Fibroblast of pulmonary artery (primary cell): ENCODE measurements at places on chromosomes 6 and 20.

GRCh38 chr20:47061549-47061948 is 166.9 kb downstream of the EYA2 start:
- DNase-seq: no peak

DNA sequence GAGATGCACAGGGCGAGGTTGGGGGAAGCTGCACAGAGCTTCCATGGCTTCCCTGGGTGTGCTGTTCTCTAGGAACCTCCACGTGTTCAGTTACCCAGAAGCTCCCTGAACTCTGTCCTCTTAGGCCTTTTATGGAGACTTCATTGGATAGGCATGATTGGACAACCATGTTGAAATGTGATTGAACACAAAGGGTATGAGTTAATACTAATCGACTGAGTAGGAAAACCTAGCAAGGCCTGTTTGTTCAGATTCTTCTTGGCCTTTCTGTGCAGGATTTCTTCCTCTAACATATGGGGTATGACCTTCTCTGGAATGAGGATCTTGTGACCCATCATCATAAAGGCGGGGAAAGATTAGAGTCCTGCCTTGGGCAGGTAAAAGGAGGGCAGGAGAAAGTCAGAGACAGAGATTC is 70.7 kb upstream of the SMIM29 start:
- no peak for DNase-seq

GRCh38 chr6:97423190-97423589 is 140.2 kb upstream of the MMS22L start:
- DNase-seq: no peak

DNA sequence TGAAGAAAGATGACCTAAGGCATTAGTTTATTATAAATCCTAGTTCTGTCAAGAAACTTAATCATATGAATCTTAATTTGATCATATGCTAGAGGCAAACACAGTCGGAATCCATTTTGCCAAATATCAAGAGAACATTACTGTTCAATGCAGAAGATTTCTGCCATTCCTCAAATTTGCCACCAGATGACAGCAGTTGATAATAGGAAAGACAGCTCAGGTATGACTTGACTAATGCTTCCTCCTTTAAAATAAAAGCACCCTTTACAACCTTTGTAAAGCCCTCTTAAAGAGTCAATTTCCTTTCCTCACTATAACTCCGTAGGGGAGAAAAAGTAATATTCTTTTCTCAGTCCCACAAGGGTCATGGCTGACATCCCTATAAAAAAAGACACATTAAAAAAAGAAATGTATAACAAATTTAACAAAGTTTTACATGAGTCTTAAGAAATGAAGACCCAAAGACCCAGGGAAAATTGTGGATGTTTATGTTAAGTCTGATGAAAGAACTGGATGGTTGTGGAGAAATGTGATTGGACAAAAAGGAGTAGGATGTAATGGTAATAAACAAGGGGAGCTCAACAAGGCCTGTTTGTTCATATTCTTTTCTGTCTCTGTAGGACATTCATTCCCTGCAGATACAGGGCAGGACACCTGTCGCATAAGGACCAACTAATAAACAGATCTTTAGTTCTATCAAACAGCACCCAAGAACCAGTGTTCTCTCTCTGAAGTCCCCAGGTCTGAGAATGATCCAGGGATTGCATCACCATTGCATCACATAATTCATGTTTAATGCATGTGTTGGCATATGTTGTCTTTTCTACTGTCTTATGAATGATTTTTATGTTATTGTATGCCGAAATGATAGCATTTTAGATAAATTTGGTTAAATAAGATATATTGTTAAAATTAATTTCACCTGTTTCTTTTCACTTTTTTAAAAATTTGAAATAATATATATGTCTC is 23.0 kb upstream of the IL17A start:
- peak; percentile 19 for DNase-seq

- DNase-seq: no peak
Observed at GRCh38 chr6:3894590-3895311, 45.6 kb downstream of the FAM50B start.

DNA sequence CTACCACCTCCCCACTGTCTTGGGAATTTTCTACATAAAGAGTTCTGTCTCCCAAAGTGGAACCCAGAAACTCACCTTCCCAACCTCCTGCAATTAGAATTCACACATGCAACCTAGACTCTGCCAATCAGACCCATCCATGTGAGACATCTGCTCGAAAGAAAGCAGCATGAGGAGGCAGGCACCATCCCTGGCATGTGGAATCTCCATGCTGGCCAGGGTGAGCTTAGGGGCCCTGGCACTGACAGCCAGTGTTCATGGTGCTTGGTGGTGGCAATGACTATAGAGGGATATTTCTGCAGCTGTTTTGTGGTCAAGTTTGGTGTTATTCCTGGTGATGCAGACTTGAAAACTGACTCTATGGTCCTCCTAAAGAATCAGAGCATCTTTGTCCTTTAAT is 17.4 kb upstream of the FOXF2 start:
- no peak for DNase-seq

GRCh38 chr6:8342241-8342819 is 93.0 kb downstream of the SLC35B3 start:
- no peak for DNase-seq

- no peak for DNase-seq
Observed at GRCh38 chr6:50840112-50840810, 21.6 kb downstream of the TFAP2B start.

- no peak for DNase-seq
Observed at GRCh38 chr6:5302220-5302946, 41.1 kb downstream of the FARS2 start.

GRCh38 chr6:40359808-40360207 is 227.4 kb downstream of the LRFN2 start:
- no peak for DNase-seq

GRCh38 chr6:21769405-21769861 is 175.9 kb downstream of the SOX4 start:
- peak; percentile 98 for DNase-seq

DNA sequence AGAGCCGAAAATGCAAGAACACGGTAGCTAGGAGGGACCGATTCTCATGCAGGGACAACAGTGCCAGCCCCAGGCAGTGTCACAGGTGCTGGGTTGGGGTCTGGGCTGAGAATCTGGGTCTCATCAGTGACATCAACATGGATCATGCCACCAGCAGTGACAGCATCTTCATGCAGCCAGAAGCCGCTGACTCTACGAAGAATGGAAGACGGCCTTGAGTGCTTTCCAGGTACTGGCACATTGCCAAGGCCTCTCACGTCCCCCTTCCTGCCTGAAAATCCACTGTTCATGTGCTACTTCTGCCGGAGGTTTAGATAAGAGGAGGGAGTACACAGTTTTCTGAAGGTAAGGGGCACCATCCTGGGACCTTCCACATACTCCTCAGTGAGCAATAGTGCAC is 141.1 kb upstream of the FOXQ1 start:
- no peak for DNase-seq

- peak; percentile 4 for DNase-seq
Observed at GRCh38 chr6:8707956-8708772, 272.8 kb upstream of the SLC35B3 start.

GRCh38 chr20:4021906-4022305 is 6.5 kb upstream of the RNF24 start:
- peak; percentile 42 for DNase-seq

- DNase-seq: no peak
Observed at GRCh38 chr6:1486387-1486786, 97.0 kb downstream of the FOXF2 start.

DNA sequence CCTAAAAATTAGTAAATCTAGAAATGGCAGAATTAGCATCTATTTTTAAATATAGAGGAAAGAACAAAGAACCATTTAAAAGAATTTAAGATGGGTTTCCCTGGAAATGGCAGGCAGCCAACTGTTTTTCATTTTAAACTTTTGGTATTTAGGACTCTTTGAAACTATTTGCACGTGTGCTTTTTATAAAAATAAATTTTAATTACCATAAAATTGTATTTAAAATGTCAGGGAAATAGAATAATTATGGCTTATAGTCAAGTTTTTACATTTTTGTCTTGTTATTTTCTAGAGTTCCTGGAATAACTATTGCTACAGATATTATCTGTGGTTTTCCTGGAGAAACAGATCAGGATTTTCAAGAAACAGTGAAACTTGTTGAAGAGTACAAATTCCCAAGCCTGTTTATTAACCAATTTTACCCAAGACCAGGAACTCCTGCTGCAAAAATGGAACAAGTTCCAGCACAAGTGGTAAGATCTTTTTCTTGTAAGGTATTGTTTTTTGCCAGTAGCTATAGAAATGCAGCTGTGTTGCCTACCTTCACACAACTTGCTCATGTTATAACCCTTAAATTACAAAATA is 528.7 kb upstream of the SOX4 start:
- peak; percentile 66 for DNase-seq

DNA sequence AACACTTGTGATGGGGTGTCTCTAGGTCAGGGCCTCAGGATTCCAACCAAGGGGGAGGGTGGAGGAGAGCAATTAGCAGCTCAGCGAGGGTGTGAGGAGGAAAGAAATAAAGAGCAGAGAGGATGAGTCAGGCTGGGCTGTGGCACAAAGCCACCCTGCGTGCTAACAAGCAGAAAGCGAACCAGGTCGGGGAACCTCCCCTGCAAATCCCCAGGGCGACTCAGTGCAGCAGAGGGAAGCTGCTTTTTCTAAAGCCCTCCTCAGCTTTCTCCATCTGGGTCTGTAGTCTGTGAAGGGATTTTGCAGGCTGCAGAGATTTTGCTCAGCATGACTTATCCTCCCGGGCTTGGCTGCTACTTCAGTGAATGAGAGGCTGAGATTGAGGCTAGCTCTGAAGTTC is 6.6 kb upstream of the SPO11 start:
- DNase-seq: peak; percentile 5

GRCh38 chr20:10558635-10559187 is 115.1 kb downstream of the JAG1 start:
- DNase-seq: peak; percentile 95

DNA sequence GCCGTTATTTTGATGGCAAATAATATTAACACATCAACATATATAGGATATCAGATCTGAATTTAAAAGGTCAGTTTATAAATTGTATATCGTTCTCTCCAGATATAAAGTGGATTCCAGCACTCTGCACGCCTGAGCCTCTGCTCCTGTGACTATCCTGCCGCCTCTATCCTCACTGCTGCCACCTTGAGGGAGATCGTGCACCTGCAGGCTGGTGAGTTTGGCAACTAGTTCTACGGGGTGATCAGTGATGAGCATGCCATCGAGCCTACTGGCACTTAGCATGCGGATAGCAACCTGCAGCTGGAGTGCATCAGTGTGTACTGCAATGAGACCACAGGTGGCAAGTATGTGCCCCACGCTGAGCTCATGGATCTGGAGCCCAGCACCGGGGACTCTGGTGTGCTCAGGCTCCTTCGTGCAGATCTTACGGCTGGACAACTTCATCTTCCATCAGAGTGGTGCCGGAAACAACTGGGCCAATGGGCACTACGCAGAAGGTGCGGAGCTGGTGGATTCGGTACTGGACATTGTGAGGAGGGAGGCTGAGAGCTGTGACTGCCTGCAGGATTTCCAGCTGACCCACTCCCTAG is 84.9 kb downstream of the FBXO5 start:
- DNase-seq: peak; percentile 64

- peak; percentile 1 for DNase-seq
Observed at GRCh38 chr20:16701296-16701695, 28.5 kb upstream of the SNRPB2 start.

GRCh38 chr6:168248148-168248620 is 71.4 kb downstream of the DACT2 start:
- DNase-seq: no peak

DNA sequence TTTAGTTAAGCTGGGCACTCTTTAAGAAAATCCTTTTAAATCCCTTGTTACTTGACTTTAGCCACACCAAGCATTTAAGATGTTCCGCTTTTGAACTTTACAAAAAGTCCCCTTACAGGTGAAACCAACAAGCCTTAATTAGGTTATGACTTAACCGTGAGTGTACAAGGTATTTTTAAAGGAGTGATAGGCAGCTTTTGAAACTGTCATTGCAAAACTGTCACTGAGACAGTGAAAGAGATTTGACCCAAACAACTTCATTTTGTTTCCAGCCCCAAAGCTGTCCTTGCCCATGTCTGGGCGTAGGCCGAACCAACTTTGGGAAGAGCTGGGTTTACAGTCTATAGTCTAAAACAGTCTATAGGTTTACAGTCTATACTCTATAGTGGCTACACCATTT is 305.4 kb downstream of the FARS2 start:
- DNase-seq: no peak

DNA sequence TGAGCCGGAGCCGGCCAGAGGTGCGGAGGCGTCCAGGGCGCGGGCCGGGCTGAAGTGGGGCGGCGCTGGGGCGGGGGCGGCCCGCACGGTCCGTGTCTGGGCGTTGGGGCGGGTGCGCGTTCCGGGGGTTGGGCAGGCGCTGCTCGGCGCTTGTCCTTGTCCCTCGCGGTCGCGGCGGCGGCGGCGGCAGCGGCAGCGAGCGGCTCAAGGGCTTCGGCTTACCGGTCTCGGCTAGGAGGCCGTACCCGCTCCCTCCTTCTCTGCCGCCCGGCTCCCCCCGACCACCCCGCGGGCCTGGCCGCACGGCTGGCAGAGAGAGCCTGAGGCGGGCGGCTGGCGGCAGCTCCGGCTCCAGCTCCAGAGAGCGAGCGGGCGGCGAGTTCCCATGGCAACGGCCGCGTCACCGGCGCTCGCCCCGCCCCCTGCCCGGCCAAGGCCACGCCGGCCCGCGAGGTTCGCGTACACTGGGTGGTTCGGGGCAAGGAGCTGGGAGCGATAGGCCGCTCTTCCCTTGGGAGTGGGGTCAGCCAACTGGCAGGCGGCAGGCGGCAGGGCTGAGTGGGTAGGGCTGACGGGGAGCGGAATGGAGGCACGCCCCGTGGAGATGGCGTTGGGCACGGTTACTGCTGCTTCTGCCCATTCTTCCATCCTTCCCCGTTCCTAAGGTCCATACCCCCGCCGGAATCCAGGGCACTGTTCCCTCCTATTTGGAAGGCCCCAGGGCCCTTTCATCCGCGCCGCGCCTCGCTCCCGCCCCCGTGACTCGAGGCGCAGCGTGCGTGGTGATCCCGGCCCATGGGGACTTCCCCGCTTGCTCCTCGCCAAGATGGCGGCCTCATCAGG is at the start of gene LRRC73:
LRRC73 (minus strand) TSS at position 363 of the 843 bp plus-strand sequence. CDS start 561 bp downstream, outside the sequence.
- peak; percentile 83 for DNase-seq

DNA sequence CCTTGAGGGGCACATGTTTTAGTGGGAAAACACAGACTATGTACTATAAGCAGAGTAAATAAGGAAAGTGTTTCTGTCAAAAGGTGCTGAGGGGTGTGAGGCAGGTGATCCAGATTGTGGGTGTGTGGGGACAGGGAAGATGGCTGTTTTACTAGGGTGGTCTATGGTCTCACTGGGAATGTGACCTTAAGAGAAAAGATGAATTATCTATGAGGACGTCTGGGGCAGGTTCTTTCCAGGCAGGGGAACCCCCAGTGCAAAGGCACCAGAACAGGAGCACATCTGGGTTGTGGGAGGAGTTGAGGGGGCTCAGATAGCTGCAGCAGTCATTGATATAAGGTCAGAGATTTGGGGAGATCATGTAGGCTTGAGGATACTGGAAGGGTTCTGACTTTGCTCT is 18.2 kb upstream of the POLR1H start:
- no peak for DNase-seq

- peak; percentile 56 for DNase-seq
Observed at GRCh38 chr20:35773154-35773751, 1.4 kb downstream of the PHF20 start.

DNA sequence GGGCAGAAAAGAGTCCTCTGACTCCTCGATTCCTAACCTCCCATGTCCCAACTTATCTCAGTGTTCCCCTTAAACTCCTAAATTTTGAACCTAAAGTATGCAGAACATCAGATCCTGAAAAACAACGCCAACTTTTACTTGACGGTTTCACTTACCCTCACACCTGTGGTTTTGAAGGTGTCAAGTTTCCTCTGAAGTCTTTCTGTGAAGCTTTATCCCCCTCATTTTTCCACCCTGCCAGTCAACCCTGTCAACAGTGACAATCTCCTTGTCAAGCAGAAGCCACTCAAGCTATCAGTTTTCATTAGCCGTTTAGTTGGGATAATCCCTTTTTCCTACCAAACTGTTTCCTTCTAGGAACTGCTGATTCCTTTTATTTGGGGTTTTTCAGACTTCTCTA is 245.4 kb upstream of the PREP start:
- no peak for DNase-seq
